Activated T-helper 1 cell treated with anti-CD3 and anti-CD28 coated beads, Interleukin-12 subunit alpha, Interleukin-12 subunit beta, Interleukin-2, Interleukin-4 antibody, amounts not matched to agents 30 ng/mL and 10 ng/mL and 1 ng/mL, durations not matched to agents 14 hours and 24 hours and 36 hours (primary cell): ENCODE measurements at places on chromosomes 6 and 20. TPM values are rescaled to one million over a fixed set of nuclear protein-coding genes. Genes with fewer than 3 reads are reported as not detected.

DNA sequence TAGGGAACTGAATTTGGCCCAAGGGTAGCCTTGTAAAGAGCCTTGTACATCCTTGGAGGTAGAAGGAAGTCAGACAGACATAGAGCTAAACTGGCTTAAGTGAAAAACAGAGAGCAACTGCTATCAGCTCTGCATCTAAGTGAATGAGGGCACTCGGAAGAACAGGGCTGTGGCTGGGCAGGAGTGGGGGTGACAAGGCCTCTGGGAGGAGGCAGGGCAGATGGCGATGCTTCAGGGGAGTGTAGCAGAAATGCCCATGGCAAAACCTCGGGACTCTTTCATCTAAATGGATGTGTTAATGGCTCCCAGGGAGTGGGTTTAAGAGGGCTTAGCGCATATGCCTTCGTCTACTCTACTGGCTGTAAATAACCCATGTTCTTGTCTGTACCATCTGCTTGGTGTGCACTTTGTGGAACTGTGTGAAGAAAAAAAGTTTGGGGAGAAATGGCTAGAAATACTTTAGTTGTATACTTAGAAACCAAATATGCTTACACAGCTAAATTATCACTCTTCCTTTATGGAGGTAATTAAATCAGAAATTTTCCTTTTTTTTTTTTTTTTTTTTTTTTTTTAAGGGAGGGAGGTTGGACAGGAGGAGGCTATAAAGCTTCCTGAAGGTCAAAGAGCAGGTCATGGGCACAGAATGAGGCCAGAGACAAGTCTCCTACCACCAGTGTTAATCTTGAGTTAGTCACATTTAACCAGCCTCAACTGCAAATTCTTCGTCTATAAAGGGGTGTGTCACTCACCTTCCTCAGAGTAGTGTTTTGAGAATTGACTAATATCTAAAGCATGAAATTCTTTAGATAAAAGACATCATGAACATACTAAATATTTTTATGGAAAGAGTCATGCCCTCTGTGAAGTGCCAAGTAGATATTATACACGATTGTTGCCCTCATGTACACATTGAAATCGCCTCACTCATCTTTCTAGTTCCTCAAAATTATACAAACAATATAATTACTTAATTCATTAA is 60.9 kb downstream of the FYN start:
- DNase-seq = no peak
- H3K4me3 ChIP-seq = peak overlapping the region; percentile 32
- no peaks in the 10 kb centered on the region for H3K27me3 ChIP-seq
- H3K27ac ChIP-seq = peak overlapping the region; percentile 95

DNA sequence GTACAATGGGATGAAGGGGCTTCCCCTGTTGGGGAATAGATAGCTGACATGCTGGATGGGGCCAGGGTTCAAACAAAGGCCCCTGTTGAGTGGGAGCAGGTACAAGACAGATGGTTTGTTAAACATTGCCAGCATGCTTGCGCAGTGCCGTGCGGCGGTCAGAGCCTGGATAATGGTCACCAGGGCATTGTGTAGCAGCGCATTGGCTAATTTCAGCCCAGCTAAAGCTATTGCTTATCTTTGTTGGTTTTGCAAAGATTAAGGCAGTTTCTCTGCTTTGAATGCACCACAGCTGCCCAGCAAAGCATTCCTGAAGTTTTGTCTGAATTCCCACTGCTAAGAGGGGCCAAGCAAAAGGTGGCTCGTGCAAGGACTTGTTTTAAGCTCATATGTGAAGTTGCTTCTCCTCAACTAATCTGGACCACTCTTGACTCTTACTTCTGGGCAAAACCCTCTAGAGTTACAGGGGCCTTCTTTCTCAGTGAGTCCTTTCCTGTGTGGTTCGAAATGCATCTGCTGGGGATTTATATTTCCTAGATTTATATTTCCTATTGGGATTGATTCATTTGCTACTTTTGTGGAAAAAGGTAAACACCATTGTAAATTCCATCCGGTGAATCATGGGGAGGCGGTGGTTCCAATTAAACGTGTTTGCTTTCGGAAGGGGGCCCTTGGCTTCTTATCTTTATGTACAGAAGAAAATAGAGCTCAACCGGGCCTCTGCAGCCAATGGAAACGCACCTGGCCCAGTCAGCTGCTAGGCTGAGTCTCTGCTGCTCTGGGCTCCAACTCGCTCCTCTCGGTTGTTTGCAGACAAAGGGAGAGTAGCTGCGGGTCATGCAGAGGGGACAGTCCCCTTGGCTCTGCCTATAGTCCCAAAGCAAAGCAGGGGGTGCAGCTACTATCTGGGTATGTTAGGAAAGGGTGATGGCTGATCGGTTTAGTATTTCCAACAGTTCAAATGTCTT is 72.1 kb downstream of the FOXA2 start:
- H3K4me3 ChIP-seq = no peak overlapping the region
- H3K36me3 ChIP-seq = no peaks in the 10 kb centered on the region
- DNase-seq = no peak
- H3K27me3 ChIP-seq = no peaks in the 10 kb centered on the region
- no peaks in the 10 kb centered on the region for H3K4me1 ChIP-seq
- no peak overlapping the region for H3K27ac ChIP-seq

GRCh38 chr6:50333696-50334095 is 284.0 kb upstream of the DEFB112 start:
- H3K27ac ChIP-seq = no peak overlapping the region
- no peak for DNase-seq
- no peaks in the 10 kb centered on the region for H3K27me3 ChIP-seq
- no peaks in the 10 kb centered on the region for H3K36me3 ChIP-seq
- no peaks in the 10 kb centered on the region for H3K4me1 ChIP-seq

DNA sequence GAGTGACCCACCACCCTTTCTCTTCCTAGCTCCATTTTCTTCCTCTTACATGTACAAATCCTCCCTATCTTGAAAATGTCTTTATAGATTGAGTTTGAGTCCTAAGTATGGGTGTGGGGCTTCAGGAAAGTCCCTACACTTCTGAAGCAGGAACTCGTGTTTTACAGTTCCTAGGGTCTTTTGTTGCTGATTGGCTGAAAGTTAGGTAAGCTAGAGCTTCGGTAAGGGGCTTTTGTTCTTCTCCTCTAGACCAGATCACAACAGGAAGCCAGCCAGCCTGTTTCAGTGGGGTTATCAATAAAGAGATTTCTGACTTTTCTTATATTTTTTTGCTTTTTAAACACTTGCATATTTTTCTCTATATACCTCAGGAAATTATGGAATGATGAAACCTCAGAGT is 51.3 kb downstream of the CNR1 start:
- DNase-seq = no peak
- H3K27me3 ChIP-seq = no peaks in the 10 kb centered on the region
- no peaks in the 10 kb centered on the region for H3K4me1 ChIP-seq
- H3K36me3 ChIP-seq = no peaks in the 10 kb centered on the region
- H3K27ac ChIP-seq = no peak overlapping the region
- no peak overlapping the region for H3K4me3 ChIP-seq

DNA sequence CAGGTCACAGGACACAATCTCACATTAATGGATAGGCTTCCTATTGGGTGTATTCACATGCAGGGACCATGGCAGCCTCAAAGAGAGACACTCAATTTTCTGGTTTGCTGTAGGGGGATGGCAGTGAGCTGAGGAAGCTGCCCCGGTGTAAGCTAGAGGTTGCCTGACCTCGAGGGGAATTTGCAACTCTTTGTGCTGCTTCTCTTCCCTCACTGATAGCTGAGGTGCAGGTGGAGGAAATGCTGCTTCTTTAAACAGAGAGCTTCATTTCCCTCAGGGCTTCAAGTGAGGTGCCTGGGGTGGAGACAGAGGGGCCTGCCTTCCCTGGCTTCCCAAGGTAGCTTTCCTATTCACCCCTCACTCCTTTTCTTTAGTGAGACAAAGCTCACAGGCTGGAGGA is 151.9 kb downstream of the CD83 start:
- no peak overlapping the region for H3K27ac ChIP-seq
- no peak overlapping the region for H3K4me3 ChIP-seq
- no peak for DNase-seq
- no peaks in the 10 kb centered on the region for H3K27me3 ChIP-seq
- H3K4me1 ChIP-seq = peaks cover 42% of the 10 kb centered on the region

DNA sequence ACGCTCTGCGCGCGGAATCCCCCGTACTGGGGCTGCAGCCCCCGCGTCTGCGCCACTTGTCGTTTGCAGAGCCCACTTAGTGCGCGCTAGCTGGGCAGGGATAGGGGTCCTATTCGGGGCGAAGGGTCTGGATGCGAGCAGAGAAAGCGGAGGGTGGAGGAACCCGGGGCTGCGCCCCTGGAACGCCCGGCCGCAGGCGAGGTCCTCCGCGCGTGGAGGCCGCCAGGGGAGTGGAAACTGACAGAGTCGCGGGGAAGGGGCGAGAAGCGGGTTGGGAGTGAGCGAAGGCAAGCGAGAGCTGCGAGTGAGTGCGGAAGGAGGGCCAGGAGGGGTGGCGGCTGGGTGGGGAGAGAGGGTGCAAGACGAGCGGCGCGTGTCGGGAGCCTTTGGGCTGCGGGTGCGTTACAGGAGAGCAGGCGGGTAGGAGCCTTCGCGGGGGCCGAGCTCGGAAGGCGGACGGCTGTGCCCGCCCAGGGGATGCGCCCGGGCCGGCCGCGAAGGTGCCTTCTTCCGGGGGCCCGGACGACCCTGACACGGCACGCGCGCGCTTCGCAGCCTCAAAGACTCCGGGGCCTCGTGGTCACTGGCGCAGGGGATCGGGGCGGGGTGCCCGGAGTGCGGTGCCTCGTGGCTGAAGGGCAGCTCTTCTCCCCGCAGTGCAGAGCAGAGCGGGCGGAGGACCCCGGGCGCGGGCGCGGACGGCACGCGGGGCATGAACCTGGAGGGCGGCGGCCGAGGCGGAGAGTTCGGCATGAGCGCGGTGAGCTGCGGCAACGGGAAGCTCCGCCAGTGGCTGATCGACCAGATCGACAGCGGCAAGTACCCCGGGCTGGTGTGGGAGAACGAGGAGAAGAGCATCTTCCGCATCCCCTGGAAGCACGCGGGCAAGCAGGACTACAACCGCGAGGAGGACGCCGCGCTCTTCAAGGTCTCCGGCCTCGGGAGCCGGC is 1.2 kb downstream of the IRF4 start:
- peak overlapping the region; percentile 85 for H3K27ac ChIP-seq
- H3K27me3 ChIP-seq = no peaks in the 10 kb centered on the region
- H3K36me3 ChIP-seq = peaks cover 44% of the 10 kb centered on the region
- H3K4me3 ChIP-seq = peak overlapping the region; percentile 98
- peak; percentile 49 for DNase-seq

- H3K4me1 ChIP-seq = no peaks in the 10 kb centered on the region
- no peak overlapping the region for H3K4me3 ChIP-seq
These were observed 28.8 kb upstream of the LIN28B start for GRCh38 chr6:104928141-104928540.

GRCh38 chr6:5469101-5469846 is 208.0 kb downstream of the FARS2 start:
- no peaks in the 10 kb centered on the region for H3K4me1 ChIP-seq
- DNase-seq = no peak
- no peak overlapping the region for H3K4me3 ChIP-seq
- no peak overlapping the region for H3K27ac ChIP-seq
- no peaks in the 10 kb centered on the region for H3K36me3 ChIP-seq
- no peaks in the 10 kb centered on the region for H3K27me3 ChIP-seq

GRCh38 chr6:33720998-33721397 is 9.5 kb upstream of the UQCC2 start:
- H3K4me3 ChIP-seq = no peak overlapping the region
- no peak for DNase-seq
- H3K27me3 ChIP-seq = peaks cover 31% of the 10 kb centered on the region
- H3K4me1 ChIP-seq = peaks cover 11% of the 10 kb centered on the region

DNA sequence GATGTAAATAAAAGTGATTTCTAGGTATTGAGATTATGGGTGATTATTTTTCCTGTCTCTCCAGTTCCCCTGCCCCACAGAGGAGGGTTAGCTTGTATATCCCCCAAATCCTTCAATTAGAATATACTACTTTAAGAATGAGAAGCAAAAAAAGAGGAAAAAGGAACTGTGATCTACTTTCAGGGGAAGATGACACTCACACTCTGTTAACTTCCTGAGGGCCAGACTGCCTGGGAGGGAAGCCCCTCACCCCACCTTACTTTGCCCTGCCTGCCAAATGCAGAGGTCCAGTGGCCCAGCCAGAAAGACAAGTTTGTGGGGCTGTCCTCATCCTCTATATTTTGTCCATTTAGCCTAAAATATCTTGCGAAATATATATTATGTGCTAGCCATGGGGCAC is 9.2 kb upstream of the LY86 start:
- DNase-seq = no peak
- H3K36me3 ChIP-seq = peaks cover 6% of the 10 kb centered on the region
- peaks cover 5% of the 10 kb centered on the region for H3K27me3 ChIP-seq
- no peak overlapping the region for H3K27ac ChIP-seq

DNA sequence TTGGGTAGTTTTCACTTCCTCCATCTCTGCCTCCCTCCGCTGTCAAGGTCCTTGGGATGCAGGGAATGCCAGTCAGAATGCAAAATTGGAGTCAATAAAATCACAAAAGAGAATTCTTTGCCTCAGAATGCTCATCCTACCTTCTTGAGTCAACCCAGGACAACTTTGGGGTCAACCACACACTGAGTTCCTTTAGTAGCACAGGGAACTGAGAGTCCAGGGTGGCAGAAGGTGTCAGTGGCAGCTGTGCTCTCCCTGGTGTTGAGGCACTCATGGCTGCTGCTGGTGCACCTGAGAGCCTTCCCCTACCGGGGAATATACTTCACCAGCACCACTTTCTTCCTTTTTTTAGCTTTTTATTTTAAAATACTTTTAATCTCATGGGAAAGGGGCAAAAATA is 829 bp upstream of the NOTCH4 start:
- H3K27me3 ChIP-seq = no peaks in the 10 kb centered on the region
- H3K27ac ChIP-seq = no peak overlapping the region
- DNase-seq = no peak
- H3K4me3 ChIP-seq = no peak overlapping the region
- no peaks in the 10 kb centered on the region for H3K36me3 ChIP-seq

TBCC gene
- 20.1 and 22.3 TPM in 2 replicates for total RNA-seq

PKIB gene
- 0.44 TPM in 1 of 2 replicates, not detected in the other for total RNA-seq

FILIP1 gene
- total RNA-seq = not detected in 2 replicates

NRM gene
- total RNA-seq = 15.5 and 15.9 TPM in 2 replicates

SNX3 gene
- total RNA-seq = 68.5 and 72.5 TPM in 2 replicates

LIN28B gene
- total RNA-seq = not detected in 2 replicates

SYCP2L gene
- total RNA-seq = not detected in 2 replicates

FAM209B gene
- total RNA-seq = 1.2 and 1.4 TPM in 2 replicates
